Stimulated activated CD8-positive, alpha-beta memory T cell treated with anti-CD3 and anti-CD28 coated beads, Interleukin-15, amount 100 ng/mL, for 4 hours (primary cell): ENCODE measurements at places on chromosomes 2 and 18.

- no peak for DNase-seq
Observed at GRCh38 chr18:79484661-79485621, 89.2 kb downstream of the NFATC1 start.

DNA sequence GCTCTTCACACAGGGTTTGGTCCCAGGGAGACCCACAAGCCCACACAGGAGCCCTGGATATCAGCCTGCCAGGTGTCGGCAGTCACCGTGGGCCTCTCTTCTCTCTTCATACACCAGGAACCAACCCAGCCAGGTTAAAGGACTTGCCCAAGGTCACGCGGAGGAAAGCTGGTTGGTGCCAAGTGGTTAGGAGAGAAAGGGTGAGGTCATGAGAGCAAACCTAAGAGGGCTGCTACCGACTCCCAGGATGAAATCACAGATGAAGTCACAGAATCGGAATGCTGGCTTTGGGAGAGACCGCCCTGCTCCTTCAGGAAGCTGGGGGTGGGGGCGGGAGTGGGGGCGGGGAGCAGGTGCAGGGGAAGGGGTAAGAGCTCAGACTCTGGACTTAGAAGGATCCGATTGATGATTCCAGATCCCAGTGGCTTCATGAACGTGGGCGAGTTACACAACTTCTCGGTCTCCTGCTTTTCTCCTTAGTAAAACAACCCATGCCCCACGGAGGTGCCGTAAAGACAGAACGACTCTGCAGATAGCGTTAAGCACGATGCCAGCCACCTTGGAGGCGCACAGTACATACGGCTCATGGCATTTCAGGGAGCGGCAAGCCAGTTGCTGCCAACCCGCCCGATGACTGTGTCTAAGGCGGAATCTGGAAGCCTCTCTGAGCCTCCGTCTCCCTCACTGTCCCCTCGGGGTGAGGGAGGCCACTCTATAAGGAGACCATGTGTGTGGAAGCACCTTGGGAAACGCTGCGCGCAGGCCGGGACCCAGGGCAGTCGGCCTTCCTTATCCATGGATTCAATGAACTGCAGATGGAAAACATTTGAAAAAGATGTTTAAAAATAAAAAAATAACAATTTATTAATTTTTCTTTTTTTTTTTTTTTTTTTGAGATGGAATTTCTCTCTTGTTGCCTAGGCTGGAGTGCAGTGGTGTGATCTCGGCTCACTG, 23.0 kb upstream of the TAF1B start:
- DNase-seq = no peak

GRCh38 chr2:136059036-136059472, 58.9 kb downstream of the CXCR4 start:
- no peak for DNase-seq

GRCh38 chr2:219614076-219614860, 13.2 kb upstream of the SLC4A3 start:
- no peak for DNase-seq

DNA sequence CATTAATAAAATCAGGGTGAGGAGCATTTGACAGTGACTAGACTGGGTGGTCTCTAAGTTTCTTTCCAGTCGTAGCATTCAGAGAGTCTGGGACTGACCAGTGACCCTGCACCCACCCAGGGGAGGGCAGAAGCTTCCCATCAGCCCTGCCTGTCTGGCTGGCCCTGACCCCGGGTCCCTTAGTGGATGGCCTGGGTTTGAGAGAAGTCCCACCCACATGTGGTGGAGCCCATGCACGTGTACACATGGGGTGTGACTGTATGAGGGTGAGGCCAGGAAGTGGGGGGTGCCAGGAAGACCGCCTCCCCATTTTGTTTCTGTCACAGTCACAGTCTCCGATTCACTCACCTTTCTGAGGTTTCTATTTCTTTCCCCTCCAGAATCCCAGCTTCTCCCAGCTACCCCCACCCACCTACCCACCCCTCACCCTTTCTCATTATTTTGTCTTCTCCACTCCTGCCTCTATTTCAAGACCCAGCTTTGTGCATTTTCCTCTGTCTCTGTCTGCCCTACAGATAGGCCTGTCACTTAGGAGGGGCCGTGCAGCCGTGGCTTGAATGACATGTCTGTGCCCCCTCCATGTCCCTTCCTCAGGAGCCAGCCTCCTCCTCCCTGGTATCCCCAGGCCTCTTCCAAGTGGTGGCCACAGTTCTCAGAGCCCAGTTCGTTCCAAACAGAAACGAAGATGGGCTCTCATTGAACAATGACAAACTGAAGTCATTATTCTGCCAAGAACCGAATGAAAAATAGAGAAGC, 13.6 kb downstream of the CIB4 start:
- DNase-seq = no peak

DNA sequence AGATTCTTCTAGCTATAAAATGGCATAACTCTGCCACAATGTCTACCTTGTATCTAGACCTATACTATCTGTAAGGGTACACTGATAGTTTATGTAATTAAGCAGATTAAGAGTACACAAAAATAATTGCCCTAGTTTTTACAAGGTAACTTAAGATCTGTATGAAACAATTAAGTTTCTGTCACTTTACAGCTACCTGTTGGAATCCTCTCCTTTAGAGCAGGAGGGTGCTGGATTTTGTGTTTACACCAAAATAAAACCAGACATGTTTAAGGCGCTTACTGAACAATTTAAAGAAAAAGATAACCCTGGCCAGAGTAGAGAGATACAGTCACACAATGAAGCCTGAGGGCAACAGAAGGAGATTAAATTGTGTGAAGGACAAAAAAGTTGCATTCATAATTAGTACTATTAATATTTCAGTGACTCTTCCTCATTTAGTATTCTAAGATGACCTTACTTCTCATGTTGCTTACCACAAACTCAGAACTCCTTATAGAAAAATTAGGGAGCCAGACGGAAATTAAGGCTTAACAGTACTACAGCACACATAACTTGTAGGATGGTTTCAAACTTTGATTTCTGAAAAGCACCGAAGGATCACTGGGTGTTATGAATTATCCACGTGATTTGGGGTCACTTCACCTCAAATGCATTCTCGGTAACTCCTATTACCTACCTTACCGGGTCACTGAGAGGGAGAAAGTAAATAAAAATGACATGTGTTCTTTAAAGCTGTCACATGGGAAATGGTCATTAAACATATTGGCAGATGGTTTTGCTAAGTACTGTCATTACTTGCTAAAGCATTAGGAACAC, 1.0 kb downstream of the DARS1 start:
- no peak for DNase-seq

DNA sequence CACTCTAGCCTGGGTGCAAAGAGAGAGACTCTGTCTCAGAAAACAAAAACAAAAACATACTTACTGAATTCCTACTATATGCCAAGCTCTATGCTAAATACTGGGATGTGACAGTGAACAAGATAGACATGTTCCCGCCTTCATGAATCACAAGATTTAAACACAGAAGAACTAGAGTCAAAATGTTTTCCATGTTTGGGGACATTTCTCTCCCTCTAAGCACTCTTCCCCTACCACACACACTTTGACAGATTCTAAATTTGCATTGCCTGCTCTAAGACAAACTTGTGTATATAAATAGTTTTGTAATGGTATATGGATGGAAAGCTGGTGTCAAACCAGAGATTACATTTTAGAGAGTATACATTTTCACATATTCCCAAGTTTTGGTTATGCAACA, 11.1 kb downstream of the CYBRD1 start:
- DNase-seq = no peak

GRCh38 chr2:101809698-101810097, 112.2 kb downstream of the MAP4K4 start:
- no peak for DNase-seq

DNA sequence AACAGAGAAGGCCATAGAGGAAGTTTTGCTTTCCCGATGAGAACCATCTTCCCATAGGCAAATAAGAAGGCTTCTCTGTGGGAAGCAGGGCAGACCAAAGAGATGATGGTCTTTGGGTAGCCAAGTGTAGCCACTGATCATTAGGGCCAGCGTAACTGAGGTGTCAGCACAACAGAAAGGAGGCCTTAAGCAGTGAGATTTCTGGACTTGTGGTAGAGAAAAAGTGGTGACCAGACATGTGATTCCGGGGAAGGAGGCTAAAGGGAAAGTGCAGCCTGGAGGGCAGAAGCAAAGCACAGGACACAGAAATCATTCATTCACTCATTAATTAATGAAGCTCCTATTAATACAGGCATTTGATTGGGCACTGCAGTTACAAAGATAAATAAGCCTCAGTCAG, 15.4 kb downstream of the EVA1A start:
- DNase-seq = no peak

DNA sequence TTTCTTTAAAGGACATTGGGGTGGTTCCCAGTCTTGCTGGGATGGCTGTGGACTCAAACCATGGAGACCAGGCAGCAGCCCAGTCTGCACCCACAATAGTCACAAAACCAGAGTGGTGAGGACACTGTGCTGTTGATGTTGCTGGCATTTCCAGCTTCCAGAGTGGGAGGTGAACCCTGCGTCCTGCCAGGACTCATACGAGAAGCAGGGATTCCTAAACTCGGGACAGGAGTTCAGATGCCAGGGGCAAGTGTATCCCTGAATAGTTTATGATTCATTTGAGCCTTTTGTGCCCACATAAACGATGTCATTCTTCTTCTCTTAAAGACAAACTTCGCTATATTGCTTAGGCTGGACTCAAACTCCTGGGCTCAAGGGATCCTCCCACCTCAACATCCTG, 62.8 kb downstream of the TCF7L1 start:
- DNase-seq = no peak

- DNase-seq = no peak
Observed at GRCh38 chr2:235500761-235501672, 7.2 kb downstream of the AGAP1 start.

DNA sequence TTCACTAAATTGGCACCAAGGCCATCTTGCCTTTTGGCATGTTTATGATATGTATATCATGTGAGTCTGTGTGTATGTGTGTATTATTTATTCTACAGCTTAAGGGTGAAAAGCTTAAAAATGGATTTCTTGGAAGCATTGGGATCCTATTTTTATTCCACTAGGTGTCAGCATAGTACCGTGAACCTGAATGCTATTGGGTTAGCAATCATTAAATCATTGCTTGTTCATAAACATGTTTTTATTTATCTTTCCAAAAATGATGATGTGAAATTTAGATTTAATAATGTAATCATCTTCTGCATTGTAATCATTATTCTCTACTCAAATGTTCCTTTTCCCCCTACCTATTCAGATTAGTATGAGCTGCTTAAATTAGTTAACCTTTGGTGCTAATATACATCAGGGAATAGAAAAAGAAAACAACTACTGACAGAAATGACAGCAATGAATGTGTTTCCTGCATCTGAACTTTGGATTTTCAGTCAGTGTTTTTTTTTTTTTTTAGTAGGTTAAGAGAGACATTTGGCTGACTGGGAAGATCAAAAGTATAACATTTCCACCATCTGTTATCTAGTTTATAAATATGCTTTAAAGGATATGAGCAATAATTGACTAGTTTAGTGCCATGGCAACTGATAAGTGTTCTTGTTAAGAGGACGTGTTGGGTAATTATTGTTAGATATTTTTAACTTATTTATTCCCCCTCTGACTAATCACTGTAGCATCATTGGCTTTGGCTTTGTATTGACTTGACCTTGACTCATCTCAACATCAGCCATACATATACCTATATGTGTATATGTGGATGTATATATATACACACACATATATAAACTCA, 14.1 kb upstream of the ZSWIM2 start:
- DNase-seq = no peak

DNA sequence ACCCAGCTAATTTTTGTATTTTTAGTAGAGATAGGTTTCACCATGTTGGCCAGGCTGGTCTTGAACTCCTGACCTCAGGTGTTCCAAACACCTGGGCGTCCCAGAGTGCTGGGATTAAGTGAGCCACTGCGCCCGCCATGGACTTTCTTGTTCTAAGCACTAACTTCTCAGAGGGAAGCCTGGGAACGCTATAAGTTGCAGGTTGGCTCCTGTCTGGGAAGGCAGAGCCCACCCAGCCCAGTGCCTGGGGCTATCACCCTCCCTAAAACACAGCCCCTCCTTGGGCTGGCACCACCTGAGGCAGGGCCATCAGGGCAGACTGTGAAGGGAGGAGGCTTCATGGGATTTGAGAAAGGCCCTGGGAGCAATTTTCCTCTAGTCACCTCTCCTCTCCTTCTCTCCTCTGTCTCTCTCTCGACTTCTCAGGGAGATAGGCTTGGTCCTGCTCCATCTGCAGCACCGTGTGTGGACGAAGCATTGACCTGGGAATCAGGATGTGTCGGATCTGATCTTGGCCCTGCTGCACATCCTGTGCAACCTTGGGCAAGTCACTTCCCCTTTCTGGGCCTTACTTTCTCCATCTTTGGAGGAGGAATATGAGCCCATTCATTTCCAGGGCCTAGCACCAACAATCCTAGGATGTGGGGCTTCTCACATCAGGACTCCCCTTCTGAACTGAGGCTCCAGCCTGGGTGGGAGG, 10.9 kb downstream of the PSD4 start:
- DNase-seq = no peak

DNA sequence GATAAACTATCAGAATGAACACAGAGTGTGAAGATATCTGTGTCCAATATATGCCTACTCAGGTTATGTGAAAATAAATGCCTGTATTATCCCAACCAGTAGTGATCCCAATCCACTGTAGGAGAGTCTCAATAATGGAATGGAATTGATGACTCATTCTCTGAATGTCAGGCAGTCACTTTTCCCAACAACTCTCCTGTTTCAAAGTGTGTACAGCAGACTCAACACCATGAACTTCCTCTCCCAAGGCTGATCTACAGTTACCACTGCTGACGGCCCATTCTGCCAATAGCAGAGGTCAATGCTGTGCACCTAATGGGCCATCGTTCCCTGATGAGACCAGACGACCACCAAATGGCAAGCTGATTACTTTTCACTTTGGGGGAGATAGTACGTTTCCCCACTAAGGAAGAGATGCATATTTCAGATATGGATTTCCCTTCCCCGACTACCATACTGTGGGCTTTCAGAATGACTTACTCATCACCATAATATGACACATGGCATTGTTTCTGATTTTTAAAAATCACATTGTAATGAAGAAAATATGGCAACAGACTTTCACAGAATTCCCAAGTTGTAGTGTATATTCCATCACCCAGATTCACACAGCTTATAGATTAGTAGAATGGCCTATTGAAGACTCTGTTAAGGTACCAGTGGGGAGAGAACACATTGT, 601.7 kb upstream of the VRK2 start:
- DNase-seq = no peak

- no peak for DNase-seq
Observed at GRCh38 chr2:58660046-58660445, 418.9 kb upstream of the FANCL start.

GRCh38 chr2:46976556-46977279, 61.1 kb upstream of the MCFD2 start:
- no peak for DNase-seq

- DNase-seq = no peak
Observed at GRCh38 chr18:10367836-10368235, 86.6 kb upstream of the APCDD1 start.

GRCh38 chr18:74411475-74411874, 45.6 kb downstream of the DIPK1C start:
- no peak for DNase-seq

GRCh38 chr2:231521443-231521842, 8.8 kb downstream of the NMUR1 start:
- DNase-seq = no peak
